ENCODE measurements at places on chromosomes 16 and 17. TPM values are rescaled to one million over a fixed set of nuclear protein-coding genes. Genes with fewer than 3 reads are reported as not detected.

VASN gene
- 19.0 TPM for total RNA-seq

TMC8 gene
- total RNA-seq = 1.2 TPM

CAVIN1 gene
- 184 TPM for total RNA-seq

TBC1D28 gene
- total RNA-seq = not detected

DRC7 gene
- not detected for total RNA-seq

HOXB4 gene
- total RNA-seq = 4.3 TPM

TAC4 gene
- total RNA-seq = not detected

ATP2C2 gene
- total RNA-seq = 1.4 TPM

TMEM132E gene
- total RNA-seq = not detected

MYH2 gene
- total RNA-seq = not detected

TMIGD1 gene
- not detected for total RNA-seq

FBRS gene
- total RNA-seq = 46.9 TPM

KCNG4 gene
- total RNA-seq = not detected

ACACA gene
- 45.4 TPM for total RNA-seq

ADAD2 gene
- not detected for total RNA-seq

PIGL gene
- 17.5 TPM for total RNA-seq

AIPL1 gene
- total RNA-seq = not detected

KRTAP16-1 gene
- total RNA-seq = not detected

TBX4 gene
- not detected for total RNA-seq

PIMREG gene
- total RNA-seq = 74.3 TPM

USP36 gene
- total RNA-seq = 22.4 TPM

GRCh38 chr16:85350973-85351372 lies 238.7 kb upstream of the CIBAR2 start:
- DNase-seq = peak; percentile 78

GRCh38 chr16:65657071-65657494 lies 535.2 kb upstream of the CDH11 start:
- no peak for DNase-seq

DNA sequence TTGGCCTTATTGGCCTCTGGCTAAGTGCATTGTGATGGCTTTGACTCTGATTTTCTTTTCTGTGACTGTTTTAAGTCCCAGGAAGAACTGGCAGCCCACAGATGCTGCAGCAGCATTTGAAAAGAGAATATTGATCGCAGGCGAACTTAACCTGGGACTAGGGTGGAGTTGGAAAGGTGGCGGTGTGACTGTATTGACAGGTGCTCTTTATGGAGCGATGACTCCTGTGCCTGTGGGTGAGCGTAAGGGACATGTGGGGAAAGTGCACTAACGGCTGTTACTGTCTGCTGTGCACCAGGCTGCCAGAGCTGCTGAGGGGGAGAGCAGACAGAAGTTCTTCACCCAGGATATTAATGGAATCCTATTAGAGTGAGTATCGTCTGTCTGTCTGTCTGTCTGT lies 21.3 kb downstream of the UBN1 start:
- no peak for DNase-seq

DNA sequence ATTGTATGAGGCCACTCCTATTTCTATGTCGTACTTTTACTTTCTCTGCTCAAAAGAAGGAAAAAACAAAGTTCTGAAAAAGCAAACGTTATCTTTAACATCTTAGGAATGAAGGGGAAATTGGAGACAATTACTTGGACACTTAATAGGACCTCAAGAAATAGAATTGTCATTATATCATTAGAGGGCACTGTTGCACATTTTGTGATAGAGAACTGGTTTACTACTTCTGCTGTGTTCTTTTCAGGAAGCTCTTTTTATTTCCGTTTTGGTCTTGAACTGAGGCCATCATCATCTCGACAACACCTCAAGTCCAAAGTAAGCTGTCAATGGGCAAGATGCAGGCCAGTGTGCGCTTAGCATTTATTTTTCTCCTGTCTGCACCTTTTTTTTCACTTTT lies 14.6 kb downstream of the COG4 start:
- no peak for DNase-seq

DNA sequence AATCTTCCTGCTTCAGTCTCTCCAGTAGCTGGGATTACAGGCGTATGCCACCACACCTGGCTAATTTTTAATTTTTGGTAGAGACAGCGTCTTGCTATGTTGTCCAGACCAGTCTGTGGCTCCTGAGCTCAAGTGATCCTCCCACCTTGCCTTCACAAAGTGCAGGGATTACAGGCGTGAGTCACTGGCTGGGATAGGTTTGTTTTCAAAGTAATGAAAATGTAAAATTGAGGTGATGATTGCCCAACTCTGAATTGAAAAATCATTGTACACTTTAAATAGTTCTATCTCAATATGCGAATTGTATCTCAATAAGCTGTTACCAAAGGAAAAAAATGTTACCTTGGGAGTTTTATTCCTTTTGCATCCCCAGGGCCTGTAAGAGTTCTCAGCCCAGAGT lies 1.2 kb upstream of the AMFR start:
- no peak for DNase-seq

GRCh38 chr16:31502981-31503380 lies 5.2 kb downstream of the RUSF1 start:
- DNase-seq = no peak

- no peak for DNase-seq
Observed at GRCh38 chr17:69524854-69525253, 110.4 kb downstream of the MAP2K6 start.

GRCh38 chr16:58026705-58027160 lies 1.2 kb downstream of the MMP15 start:
- DNase-seq = no peak

DNA sequence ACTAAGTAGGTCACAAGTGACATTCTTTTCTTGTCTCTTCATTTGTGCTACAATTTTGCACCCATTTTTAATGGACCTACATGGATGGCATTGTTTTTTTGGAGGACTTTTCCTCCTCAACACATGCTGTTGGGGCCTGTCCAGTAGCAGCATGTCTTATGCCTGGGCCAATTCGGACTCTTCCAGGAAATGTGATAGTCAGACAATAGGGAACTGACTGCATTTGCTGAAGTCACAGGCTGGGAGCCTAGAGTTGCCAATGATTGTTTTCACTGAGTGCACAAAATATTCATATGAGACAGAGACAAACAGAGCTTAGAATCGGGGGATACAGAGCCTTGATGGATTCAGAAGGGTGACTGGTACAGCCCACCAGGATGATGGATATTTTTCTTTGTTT lies 867.3 kb upstream of the GOT2 start:
- DNase-seq = no peak

- no peak for DNase-seq
Observed at GRCh38 chr16:88810166-88810911, 1.4 kb downstream of the APRT start.

- DNase-seq = no peak
Observed at GRCh38 chr16:608019-608418, 18.2 kb downstream of the RAB40C start.

- DNase-seq = no peak
Observed at GRCh38 chr16:79897104-79897452, 296.5 kb upstream of the MAF start.

- no peak for DNase-seq
Observed at GRCh38 chr16:4783951-4784336, 4.2 kb downstream of the SEPTIN12 start.

DNA sequence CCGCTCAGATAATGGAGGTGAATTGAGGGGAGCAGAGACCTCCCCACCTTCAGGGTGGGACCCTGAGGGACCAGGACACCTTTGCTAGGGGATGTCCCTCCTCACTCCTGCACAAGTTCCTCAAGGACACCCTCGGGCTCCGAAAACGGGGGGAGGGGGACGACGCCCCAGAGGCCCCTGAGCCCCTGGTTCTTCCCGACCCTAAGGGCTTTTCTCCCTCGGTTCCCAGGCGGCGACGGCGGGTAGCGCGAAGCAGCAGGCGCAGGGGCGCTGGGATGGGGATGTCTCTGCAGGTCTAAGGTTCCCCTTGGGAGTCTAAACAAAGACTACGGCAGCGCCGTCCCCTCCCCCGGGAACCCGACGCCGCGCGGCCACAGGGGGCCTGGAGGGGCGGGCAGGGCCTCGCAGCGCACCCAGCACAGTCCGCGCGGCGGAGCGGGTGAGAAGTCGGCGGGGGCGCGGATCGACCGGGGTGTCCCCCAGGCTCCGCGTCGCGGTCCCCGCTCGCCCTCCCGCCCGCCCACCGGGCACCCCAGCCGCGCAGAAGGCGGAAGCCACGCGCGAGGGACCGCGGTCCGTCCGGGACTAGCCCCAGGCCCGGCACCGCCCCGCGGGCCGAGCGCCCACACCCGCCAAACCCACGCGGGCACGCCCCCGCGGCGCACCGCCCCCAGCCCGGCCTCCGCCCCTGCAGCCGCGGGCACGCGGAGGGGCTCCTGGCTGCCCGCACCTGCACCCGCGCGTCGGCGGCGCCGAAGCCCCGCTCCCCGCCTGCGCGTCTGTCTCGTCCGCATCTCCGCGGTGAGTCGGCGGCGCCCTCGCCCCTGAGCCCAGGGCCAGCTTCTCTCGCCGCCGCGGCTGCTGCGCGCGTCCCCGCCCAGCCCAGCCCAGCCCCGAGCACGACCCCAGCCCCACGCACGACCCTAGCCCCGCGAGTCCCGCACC lies 36.7 kb upstream of the NDRG4 start:
- no peak for DNase-seq

GRCh38 chr17:72576289-72576759 lies 455.5 kb downstream of the SOX9 start:
- no peak for DNase-seq

DNA sequence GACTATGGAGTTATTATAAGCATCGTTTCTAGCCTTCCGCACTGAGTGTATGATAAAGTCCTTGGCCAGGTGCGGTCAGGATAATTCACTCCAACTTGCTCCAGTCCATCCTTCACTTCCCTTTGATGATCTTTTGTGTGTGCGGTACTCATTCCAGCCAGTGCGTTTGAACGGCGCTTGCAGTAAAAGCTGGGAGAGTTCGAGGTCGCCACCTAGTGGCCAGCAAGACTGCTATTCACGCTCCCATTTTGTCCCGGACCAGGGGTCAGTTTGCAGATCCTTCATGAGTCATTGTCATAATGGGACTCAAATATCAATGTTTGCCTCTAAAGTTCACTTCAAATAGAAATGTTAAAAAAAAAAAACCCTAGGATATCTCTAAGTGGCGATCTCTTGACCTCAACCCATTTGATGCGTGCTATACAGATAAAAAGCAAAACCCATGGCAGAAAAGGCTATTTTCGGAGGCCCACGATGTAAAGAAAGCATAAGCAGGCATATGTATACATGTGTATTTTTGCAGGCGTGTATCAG lies 417.1 kb downstream of the TMEM114 start:
- DNase-seq = peak; percentile 18

DNA sequence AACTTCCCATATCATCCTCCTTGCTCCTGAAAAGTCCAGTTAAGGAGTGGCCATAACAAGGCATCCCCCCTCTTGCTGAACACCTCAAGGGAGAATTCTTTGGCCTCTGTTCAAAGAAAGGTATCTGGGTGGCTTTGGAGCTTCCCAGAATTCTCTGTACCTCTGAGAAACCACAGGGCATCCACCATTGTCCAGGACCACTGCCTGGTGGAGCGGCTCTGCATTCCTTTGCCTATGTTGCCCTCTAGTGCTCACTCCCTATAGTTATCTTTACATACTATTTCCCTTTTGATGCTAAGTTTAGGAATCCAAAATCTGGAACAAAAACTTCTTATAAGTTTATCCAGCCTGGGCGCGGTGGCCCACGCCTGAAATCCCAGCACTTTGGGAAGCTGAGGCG lies 30.3 kb downstream of the CHD9NB start:
- DNase-seq = no peak

- no peak for DNase-seq
Observed at GRCh38 chr16:58148099-58148498, 18.9 kb upstream of the CFAP20 start.

- no peak for DNase-seq
Observed at GRCh38 chr17:31467502-31468256, 76.2 kb downstream of the RAB11FIP4 start.

GRCh38 chr17:1203111-1203966 lies 23.6 kb upstream of the ABR start:
- DNase-seq = no peak

DNA sequence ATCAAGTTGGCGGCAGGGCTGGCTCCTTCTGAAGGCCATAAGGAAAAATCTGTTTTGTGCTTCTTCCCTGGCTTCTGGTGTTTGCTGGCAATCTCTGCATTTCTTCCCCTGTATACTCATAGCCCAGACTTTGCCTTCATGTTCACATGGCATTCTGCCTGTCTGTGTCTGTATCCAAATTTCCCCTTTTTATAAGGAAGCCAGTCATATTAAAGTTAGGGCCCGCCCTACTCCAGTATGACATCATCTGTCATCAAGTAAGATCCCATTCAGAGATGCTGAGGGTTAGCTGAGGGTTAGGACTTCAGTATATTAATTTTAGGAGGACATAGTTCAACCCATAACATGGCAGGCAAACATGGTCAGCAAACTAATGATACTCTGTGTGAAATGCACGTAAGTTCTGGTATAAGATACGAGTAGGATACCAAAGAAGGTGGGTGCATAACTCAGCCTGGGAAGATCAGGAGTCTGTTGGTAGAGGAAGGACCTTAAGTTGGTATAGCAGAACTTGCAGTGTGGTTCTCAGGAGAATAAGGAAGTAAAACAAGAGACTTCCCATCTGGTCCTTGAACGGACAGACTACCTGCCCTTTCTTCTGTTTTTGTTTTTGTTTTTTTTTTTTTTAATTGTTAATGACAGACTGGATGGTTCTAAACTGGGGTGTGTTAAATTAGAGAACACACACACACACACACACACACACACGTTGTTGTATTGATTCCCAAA lies 13.9 kb downstream of the MAP2K6 start:
- DNase-seq = no peak

- DNase-seq = no peak
Observed at GRCh38 chr16:3189869-3190268, 1.9 kb downstream of the OR1F1 start.

GRCh38 chr17:78862073-78863023 lies 21.7 kb upstream of the USP36 start:
- DNase-seq = peak; percentile 90

- DNase-seq = no peak
Observed at GRCh38 chr17:42878924-42879595, 21.5 kb upstream of the G6PC1 start.

- no peak for DNase-seq
Observed at GRCh38 chr17:44733753-44734152, 25.0 kb upstream of the ADAM11 start.

DNA sequence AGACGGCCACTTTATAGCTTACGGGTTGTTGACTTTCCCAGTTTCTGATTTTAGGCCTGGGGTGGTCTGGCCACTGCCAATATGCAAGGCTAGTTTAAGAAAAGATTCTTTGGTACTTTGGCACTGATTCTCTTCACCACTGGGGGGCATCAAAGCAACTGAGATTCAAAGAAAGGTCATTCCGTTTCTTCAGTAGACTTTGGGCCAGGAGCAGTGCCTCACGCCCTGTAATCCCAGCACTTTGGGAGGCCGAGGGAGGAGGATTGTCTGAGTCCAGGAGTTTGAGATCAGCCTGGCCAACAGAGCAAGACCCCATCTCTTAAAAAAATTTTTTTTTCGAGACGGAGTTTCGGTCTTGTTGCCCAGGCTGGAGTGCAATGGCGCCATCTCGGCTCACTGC lies 53.0 kb downstream of the RPA1 start:
- no peak for DNase-seq

DNA sequence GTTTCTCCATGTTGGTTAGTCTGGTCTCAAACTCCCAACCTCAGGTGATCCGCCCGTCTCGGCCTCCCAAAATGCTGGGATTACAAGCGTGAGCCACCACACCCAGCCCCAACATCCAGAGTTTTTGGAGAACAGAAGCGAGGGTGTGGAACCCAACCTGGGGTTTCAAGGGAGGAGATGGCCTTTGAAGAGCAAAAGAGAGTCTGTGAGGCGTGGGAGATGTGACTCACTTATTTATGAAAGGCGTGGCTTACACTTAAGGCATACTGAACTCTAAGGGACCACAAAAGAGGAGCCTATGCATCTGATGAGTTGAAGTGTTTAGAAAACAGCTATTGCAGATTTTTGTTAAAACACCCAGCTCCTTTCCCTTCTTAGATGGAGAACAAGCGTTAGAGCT lies 18.9 kb downstream of the ARSG start:
- no peak for DNase-seq

All from epithelial cell of proximal tubule (primary cell).